ENCODE measurements at places on chromosomes 4 and X.

DNA sequence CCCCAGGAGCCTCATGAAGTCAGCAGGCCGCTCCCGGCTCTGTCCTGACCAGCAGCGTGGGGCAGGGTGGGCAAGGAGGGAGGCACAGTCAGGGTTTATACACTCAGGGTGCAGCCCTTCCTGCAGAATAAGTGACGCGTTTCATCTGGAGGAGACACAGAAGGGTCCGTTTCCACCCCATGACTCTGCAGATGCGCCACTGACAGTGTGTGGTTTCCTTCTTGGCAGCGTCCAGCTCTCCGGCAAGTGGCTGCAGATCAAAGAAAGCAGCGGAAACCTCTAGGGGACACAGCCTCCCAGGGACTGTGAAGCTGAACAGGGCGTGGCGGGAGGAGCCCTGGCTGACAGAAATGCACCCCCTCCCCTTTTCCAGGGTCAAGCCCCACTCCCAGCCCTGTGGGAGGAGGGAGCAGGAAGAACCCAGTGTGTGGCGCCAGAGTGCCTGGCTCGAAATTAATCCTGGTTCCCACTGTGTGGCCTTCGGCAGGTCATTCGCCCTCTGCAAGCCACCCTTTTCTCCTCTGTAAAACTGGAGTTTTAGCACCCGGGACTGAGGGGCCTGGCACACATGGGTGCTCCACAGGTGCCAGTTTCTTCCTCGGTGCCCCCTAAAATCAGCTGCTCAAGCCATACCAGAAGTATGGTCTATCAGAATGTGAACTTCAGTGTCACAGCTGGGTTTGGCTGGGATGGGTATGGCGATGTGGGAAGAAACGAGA is 17.3 kb upstream of the TBC1D14 start:
- H3K27me3 ChIP-seq, result no peaks in the 10 kb centered on the region
- H3K4me3 ChIP-seq, result no peak overlapping the region
- H3K4me1 ChIP-seq, result no peaks in the 10 kb centered on the region

- H3K4me3 ChIP-seq, result no peak overlapping the region
- H3K36me3 ChIP-seq, result no peaks in the 10 kb centered on the region
- H3K4me1 ChIP-seq, result no peaks in the 10 kb centered on the region
- no peaks in the 10 kb centered on the region for H3K27me3 ChIP-seq
- H3K27ac ChIP-seq, result no peak overlapping the region
- DNase-seq, result no peak
Measured at GRCh38 chr4:146155152-146155724, 20.3 kb upstream of the LSM6 start.

DNA sequence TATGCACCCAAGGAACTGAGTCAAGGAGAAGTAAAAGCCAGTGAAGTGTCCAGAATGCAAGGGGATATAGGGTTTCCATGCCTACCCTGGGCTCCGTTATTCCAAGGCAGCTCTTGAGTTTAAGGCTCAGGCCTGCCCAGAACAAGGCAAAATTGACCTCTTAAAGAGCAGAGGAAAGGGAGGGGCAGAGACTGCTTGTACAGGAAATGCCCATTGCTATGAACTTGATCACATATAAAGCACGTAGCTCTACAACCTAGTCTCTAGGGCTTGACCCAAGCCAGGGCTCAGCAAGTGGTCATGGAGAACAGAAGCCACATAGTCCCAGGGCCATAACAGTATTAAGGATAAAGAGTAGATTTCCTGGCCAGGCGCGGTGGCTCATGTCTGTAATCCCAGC is 58.2 kb upstream of the MSN start:
- no peak overlapping the region for H3K4me3 ChIP-seq
- no peaks in the 10 kb centered on the region for H3K36me3 ChIP-seq
- no peak for DNase-seq

DNA sequence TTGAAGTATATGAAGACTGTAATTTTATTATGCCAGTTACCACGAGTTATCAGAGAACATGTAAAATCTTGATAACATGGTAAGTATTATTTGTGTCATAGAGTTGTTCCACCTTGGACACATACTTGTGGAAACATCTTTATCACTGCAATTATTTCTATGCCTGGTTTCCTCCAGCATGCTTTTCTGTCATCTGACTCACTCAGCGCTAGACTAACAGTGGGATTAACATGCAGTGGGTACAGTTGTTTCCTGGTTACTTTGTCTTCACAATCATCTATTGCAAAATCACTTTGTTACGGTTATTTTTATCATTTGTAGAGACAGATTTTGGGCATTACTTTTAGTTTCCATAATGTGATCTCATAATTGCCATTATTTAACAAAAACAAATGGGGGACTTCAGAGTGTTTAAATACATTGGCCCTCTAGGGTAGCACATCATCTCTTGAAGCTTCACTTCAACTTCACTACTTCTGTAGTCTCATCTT is at the start of gene STATH:
Gene STATH, plus strand, starts transcription at position 441 of the 491 bp plus-strand sequence. CDS start 2,472 bp downstream, outside the sequence.
- no peak within 1 kb of the TSS for H3K27ac ChIP-seq
- H3K36me3 ChIP-seq, result no peaks in the 10 kb centered on the region
- no peak within 1 kb of the TSS for H3K4me3 ChIP-seq
- no peaks in the 10 kb centered on the region for H3K27me3 ChIP-seq

DNA sequence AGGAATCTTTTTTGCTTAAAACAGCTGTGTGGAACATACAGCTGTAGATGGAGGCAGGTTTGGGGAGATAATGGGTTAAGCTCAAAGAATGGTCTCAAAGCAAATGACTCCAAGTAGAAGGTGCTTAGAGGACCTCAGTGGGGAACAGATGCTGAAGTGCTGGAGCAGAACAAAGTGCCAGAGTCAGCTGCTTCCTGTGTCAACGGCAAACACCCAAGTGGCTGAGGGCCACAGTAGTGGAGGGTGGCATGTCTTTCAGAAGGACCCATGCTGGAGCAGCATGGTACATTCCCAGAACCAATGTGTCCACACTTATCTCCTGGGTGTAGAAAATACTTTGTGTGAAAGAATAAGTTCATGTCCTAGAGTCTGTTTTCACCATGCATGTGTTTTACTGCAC is 197.5 kb downstream of the CCNG2 start:
- DNase-seq, result no peak
- H3K36me3 ChIP-seq, result no peaks in the 10 kb centered on the region
- no peaks in the 10 kb centered on the region for H3K4me1 ChIP-seq
- no peak overlapping the region for H3K4me3 ChIP-seq

DNA sequence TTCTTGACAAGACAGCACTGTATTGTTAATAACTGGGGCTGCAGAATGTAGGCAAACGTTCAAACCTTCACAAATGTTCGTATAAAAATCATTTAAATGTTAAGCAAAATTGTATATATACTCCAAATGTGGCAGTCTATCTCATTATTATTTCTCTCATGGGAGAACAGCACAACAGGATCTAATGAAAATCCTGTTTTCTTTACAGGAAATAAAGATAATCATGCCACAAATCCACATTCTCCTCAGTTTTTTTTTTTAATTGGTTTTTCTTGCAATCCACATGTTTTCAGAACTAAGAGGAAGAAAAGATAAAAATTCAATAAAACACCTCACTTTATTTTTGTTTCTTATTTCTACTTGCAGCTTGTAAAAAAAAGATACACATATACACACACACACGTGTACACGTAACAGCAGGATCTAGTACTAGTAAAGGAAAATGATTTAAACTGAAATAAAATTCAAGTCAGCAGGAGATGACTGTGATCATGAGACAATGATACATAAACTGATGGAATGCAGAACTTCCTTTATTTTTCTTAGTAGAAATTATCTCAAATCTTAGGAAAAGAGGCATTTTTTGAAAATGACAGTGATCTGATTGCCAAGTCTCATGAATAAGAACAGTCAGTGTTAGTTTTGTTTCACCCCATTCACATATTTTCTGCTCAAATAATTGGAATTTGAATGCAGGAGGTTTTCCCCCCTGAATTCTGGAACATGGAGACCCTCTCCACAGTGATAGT is 11.3 kb downstream of the APBB2 start:
- H3K27ac ChIP-seq, result no peak overlapping the region
- H3K4me3 ChIP-seq, result no peak overlapping the region
- H3K27me3 ChIP-seq, result no peaks in the 10 kb centered on the region
- no peak for DNase-seq
- H3K4me1 ChIP-seq, result no peaks in the 10 kb centered on the region
